Effector CD4-positive, alpha-beta T cell (primary cell): ENCODE measurements at places on chromosomes 1 and 21.
A peak's percentile ranks its signal among the peaks of the same experiment; 100 is the strongest.

- DNase-seq = no peak
Measured at GRCh38 chr21:14888202-14888601, 176.6 kb downstream of the NRIP1 start.

- DNase-seq = no peak
Measured at GRCh38 chr1:154483941-154484803, 17.8 kb upstream of the TDRD10 start.

- no peak for DNase-seq
Measured at GRCh38 chr1:67937010-67937409, 103.7 kb upstream of the GNG12 start.

DNA sequence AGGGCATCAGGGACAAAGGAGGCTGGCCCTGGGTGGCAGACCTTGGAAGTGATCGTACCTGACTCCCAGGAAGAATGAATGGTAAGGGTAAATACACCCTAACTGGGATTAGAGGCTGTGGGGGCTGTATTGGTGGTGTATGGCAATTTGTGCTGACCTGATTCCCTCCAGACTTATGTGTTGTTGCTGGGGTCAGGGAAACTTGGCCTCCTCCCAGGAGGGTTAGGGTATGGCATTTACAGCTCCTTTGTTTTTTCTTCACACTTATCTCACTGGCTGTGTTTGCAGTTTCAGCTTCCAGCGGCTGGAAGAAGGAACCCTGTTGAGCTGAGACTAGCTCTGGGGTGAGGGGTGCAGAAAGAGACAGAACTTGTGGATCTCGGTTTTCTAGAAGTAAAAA, 8.2 kb downstream of the VANGL1 start:
- DNase-seq = no peak

DNA sequence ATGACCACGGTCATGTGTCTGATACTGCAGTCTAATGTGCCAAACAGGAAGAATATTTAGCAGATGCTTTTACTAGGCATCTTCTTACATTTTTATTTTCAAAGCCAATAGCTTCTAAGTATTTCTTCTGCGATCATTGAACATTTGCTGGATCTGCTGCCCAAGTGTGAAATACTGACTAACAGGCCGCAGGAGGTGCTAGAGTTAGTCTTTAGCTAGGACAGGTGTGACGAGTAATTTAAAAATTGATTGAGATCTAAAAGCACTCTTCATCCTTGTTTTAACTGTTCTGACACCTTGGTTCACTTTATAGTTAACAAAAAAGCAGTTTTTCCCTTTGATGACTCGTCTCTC, 748 bp upstream of the FAM78B start:
- no peak for DNase-seq

DNA sequence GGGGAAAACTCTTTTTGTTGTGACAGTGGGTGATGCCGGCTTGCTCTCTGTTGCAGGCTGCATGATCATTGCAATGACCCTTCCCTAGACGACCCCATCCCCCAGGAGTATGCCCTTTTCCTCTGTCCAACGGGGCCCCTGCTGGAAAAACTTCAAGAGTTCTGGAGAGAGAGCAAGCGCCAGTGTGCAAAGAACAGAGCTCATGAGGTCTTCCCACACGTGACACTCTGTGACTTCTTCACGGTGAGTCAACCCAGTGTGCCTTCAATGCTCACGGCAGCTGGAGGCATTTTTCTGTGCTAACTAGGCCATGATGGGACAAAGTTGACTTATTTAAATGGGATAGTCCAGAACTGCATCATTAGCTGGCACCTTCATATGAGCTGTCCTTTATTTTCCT, 5.7 kb downstream of the UBASH3A start:
- DNase-seq = no peak

- no peak for DNase-seq
Measured at GRCh38 chr21:35402061-35402460, 353.0 kb upstream of the RUNX1 start.

DNA sequence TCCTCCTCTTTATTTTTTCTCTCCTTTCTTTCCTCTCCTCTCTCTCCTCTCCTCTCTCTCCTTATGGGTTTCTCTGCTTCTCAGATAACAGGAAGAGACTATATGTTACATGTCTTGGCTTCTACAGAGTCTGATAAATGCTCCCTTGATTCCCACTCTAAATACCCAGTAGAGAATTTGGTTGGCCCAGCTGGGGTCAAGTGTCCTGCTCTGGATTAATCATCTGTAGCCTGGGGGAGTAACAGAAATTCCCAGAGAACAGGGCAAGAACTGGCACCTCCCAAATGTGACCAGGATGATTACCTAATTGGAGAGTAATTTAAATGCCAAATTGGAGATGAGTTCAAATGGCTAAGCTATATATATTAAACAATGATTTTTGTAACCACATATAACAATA, 146.1 kb upstream of the LMO4 start:
- DNase-seq = no peak

DNA sequence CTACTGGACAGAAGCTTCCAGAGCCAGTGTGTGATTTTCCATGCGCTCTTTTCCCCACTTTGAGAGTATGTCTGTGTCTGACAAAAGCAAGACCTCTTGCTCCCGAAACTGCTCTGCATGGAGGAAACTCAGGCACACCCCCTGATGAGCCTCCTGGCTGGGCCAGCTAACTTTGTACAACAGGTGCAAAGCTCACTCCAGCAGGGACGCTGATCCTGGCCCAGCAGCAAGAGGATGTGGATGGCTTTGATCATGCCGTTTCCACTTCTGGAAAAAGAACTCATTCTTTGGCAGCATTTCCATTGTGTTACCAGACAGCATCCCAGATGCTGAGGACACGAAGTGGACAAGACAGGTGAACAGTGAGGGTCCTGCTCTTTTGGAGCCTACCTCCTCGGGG, 103.1 kb downstream of the TLR5 start:
- DNase-seq = no peak

- no peak for DNase-seq
Measured at GRCh38 chr1:54742282-54742681, 22.0 kb downstream of the PARS2 start.

GRCh38 chr1:153552335-153552734, 3.3 kb upstream of the S100A3 start:
- no peak for DNase-seq

DNA sequence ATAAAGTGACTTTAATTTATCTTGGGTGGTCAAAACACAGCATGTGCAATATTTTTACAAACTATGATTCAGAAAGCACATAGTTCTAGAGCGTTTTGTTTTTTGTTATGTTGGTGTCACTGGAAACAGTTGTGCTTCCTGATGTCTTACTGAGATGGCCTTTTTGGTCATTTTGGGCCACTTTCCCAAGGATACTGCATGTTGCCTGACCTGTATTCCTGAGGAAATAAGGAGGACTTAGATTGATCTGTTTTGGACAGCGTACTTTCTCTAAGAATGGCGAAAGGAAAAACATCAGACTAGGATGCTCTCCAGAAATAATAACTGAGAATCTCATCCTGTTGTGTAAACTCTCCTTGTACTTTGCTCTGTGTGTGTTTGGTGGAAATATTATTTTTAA, 451.2 kb downstream of the USP25 start:
- DNase-seq = no peak

GRCh38 chr1:46302641-46303037, 777 bp downstream of the LRRC41 start:
- DNase-seq = peak; percentile 4

DNA sequence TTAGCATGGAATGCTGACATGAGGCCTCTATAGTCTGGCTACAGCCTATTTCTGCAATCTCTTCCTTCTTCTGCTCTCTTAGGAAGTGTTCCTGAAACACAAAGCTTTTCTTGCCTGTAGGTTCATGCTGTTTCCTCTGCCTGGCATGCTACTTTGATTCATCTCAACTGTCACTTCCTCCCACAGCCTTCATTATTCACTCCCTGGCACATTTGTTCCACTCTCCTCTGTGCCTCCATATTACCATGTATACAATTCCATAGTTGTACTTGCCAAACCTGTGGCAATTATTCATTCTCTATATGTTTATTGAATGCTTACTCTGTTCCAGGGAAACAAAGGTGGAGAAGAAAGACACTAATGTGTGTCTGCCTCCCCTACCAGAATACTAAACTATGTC, 210.2 kb downstream of the LRRC7 start:
- no peak for DNase-seq

- DNase-seq = no peak
Measured at GRCh38 chr1:3942416-3943122, 42.5 kb upstream of the C1orf174 start.

DNA sequence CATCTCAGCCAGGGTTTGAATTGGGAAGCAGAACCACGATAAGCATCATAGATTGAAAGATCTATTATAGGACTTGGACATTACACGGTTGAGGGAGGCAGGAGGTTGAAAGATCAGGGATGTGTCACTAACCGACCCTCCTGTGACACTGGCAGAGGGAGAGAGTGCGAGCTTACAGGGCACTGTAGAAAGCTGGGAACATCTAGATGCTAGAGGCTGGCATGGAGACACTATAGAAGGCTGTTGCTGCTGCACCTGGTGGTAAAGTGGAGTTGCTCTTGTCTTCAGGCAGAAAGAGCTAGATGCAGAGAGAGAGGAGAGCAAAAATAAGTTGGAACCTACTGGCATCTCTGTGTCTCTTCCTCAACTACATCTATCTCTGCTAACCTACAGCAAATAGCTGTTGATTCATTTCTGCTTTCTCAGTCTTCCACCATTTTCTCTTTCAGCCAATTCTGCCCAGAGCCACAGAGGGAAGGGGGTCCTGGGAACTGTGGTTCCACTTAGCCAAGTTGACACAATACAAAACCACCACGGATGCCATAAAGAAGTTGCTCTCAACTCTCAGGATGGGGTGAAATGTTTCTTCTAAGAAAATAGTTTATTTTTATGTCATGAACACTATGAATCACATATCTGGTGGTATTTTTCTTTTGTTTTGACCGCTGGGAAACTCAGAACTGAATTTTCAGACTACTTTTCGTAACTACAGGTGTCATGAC, 155.9 kb downstream of the ZNF281 start:
- no peak for DNase-seq

GRCh38 chr1:108478429-108479015, 28.4 kb downstream of the NBPF6 start:
- no peak for DNase-seq

DNA sequence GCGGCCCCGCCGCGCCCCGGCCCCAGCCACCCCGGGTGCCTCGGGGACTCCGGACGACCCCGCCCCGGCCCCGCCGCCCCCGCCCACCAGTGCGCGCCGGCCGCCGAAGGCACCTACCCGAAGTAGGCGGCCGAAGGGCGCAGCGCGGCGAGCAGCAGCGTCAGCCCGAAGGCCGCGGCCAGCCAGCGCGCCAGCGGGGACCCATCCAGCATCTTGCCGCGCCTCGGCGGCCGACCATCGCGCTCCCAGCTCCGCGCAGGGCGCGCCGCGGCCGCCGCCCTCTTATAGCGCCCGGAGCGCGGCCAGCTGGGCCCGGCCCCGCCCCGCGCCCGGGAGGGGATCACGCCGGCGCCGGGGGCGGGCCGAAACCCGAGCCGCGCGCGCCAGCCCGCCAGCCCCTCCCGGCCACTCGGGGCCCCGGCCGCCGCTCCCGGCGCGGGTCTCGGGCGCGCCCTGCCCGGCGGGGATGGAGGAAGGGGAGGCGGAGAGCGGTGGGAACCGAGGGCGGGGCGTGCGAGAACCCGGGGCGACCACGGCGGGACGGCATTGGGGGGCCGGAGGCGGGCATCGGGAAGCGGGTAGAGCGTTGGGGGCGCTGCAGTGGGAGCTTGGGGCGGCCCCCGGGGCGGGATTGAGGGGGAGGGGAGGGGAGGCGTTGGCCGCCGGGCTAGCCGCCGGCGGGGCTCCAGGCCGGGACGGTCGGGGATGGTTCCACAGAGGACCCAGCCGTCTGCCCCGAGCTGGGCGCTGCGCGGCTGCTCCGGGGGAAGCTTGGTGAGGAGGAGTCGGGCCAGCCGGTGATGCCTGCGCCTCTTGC, at the start of gene WNT9A:
WNT9A (minus strand) TSS at position 257 of the 817 bp plus-strand sequence; CDS start at position 212, 45 bp downstream.
- no peak for DNase-seq

DNA sequence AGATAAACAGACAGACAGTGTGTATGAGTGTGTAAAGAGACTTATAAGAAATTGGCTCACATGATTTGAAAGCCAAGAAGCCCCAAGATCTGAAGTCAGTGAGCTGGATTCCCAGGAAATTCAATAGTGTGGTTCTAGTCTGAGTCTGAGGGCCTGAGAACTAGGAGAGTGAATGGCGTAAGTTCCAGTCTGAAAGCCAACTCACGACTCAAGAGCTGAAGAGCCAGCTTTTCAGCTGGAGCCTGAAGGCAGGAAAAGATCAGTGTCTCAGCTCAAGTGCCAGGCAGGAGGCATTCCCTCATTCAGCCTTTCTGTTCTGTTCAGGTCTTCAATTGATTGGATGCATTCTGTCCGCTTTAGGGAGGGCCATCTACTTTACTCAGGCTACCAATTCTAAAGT, 257.2 kb downstream of the PLPP3 start:
- no peak for DNase-seq

- DNase-seq = no peak
Measured at GRCh38 chr1:33342041-33342723, 21.3 kb upstream of the A3GALT2 start.

GRCh38 chr1:220389634-220390033, 117.4 kb upstream of the RAB3GAP2 start:
- DNase-seq = no peak

DNA sequence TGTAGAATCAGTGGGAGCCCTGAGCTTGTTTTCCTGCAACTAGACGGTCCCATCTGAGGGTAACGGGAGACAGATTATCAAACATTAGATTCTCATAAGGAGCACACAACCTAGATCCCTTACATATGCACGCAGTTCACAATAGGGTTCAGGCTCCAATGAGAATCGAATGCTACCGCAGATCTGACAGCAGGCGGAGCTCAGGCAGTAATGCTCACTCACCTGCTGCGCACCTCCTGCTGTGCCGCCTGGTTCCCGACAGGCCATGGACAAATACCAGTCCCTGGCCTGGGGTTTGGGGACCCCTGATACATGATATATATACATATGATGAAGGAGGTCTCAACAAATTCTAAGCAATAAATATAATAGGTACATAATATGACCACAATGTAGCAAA, 19.7 kb upstream of the SMIM12 start:
- no peak for DNase-seq

- DNase-seq = peak; percentile 72
Measured at GRCh38 chr1:157156058-157156541, 17.9 kb upstream of the ETV3 start.

DNA sequence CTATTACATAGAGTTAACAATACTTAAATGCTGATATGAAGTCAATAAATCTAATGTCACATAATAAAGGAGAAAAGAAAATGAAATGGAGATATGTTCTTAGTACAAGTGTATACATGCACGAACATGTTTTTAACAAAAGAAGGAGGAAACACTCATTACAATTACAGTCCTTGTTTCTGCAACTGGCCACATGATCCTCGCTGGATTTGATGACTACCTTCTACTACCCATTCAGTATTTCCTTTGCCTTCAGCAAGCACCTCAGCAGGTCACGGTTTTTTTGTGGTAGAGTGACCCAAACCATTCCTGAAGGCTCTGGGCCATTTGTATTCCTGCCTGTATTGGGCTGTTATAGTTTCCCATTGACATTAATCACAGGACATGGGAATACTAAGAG, 172.8 kb upstream of the CXADR start:
- DNase-seq = no peak
